Kasumi-1 (cell line): ENCODE measurements at places on chromosomes 12 and 14.
A peak's percentile ranks its signal among the peaks of the same experiment; 100 is the strongest.

DNA sequence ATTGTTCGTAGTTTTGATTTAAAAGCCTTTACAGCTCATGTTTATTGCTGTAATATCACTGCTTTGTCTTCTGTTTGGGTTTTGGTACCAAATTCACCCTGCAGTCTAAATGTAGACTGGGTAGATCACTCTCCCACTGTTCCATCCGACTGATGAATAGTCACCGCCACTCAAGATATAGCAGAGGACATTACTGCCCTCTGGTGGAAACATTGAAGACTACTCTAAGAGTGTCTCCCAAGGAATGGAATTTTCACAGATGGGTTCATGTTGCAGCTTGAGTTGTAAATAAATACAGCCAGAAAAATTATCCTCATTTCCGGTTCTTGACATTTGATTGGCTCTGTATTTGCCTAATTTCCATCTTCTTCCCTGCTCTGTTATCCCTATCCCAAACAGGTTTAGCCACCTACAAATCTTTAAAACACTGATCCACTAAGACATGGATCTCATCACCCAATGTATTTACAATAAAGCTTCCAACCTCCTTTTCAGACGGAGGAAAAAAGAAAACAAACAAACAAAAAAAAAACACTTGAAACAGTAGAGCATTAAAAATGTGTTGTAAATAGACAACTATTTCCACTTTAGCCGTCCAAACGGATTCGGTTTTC lies 198.3 kb upstream of the CPNE8 start:
- peak; percentile 65 for DNase-seq

DNA sequence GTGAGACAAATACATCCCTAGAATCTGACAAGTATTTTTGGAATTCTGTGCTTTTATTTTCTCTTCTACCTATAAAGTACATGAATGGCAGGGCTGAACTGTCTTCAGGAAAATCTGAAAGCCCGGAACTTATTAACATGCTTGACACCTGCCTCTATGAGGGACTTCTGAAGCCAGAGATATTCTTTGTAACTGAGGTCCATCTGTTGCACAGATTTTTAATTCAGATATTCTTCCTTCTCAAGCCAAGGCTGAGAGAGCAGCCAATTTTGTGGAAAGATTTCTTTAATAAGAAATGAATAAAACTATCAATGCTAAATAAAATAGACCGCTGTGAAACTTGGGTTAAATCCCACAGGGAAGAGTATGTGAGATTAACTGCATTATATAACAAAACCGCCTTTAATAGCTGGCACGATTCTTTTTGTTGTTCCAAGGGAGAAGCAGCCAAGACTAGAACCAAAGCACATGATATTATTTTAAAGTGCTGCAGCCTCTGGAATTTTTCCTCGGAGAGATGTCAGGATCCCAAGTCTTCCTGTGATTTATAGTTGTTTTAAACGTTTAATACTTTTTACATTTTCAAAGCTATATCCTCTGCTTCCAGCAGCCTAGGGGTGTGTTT lies 148.9 kb downstream of the CRADD start:
- no peak for DNase-seq

GRCh38 chr12:120515496-120515895 lies 13.5 kb downstream of the COQ5 start:
- DNase-seq: no peak

DNA sequence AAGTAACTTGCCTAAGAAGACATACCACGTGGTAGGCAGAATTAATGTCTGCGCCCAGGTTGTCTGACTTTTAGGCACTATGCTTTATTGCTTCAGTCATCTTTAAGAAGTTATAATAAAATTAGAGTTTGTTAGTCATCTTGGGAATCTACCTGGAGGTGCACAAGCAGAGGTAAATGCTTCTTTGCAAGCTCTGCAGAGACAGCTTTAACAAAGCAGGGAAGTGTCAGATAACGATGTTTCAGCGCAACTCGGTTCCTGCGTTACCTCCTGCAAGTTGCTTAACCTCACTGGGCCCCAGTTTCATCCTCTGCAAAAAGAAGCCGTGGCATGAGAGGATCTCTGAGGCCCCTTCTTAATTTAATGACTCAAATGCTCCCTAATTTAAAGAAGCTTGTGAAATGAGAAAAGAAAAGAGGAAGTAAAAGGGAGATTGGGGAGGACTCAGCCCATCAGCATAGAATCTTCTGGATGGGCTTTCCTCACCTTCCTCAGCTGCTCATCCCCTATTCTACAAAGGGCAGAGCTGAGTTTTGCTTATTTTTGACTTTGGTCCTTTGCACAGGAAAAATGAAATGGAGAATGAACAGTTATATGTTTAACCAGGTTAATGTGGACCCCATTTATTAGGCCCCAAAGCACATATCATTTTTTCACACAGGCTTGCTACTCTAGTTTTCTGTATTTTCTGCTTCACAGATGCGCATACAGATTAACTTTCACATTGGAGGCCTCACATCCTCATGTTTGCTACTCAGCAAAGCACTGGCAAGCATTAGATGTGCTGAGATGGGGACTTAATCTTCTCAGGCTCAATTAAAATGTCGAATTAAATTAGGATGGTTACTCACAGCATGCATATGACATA lies 5.1 kb downstream of the ARHGDIB start:
- DNase-seq: peak; percentile 62

- no peak for DNase-seq
These were observed 6.0 kb downstream of the STAT6 start for GRCh38 chr12:57105011-57105753.

DNA sequence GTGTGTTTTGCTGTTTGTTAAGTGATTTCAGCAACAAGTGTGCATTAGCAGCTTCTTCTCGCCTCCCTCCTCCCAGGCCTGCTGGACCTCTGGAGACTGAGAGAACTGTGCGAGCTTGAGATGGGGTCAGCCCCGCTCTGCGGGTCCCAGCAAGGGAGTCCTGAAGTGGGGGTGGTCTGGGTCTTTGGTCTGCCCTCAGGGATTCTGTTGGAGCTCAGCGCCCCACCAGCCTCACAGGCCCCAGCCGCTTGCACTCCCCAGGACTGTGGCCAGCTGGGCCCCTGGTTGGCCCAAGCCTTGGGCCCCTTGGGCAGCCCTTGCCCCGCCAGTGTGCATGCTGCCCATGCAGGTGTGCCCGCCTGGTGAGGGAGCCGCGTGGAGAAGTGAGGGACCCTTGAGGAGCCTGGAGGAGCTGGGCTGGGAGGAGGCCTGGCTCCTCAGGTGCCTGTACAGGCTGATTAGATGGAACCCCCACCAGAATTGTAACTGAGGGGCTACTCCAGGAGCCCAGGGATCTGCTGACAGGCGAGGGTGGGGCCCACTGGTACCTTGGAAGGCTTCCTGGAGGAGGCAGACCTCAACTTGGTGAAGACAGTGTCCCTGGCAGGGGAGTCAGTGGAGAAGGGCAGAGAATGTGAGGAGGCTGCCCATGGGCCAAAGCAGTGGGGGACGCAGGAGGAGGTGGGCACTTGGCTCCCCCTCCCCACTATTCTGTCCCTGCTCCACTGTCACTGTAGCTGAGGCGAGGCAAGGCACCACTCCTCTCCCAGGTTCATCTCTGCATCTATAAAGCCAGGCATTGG lies 56.7 kb downstream of the BEGAIN start:
- DNase-seq: no peak

GRCh38 chr12:57897286-57897974 lies 43.9 kb upstream of the ATP23 start:
- no peak for DNase-seq

DNA sequence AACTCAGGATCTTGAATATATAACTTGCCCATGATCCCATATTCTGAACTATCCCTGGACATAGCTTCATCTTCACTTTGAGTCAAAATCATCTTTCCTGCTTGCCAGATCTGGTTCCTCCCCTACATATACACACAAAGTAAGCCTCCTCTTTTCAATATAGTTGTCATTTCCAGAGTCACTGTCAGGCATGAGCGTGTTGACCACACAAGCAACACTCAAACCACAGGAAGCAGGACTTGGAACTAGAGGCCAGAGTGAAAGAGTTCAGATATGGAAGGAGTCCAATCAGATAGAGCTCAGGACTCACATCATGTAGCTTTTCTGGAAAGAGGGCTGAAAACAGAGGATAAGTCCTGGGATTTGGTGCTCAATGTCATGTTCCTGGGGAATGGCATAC lies 1140.6 kb downstream of the BCL11B start:
- no peak for DNase-seq

DNA sequence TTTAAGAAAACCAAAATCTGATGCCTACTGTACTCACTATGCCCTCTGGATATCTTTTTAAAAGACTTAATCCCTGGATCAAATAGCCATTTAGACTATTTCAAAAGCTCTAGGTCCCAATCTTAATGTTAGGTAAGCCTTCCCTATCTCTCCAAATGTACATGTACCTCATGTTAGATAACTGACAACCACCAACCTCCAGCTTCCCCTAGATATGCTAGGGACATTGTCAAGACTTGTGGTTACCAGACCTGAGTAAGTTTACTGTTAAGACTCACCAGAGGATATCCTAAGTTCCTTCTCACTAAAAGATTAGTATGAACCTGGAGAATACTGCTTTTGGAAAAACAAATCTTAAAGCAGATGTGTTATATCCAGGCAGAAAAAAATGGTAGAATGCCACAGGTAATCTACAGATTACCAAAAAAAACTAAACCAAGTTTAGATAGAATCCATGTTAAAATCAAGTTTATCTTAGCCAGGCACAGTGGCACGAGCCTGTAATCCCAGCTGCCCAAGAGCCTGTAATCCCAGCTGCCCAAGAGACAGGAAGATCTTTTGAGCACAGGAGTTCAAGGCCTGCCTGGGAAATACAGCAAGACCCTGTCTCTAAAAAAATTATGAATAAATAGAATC lies 9.7 kb downstream of the NAP1L1 start:
- peak; percentile 47 for DNase-seq

GRCh38 chr14:37145395-37145794 lies 27.0 kb downstream of the SLC25A21 start:
- no peak for DNase-seq

GRCh38 chr14:103547455-103547940 lies 15.0 kb downstream of the BAG5 start:
- no peak for DNase-seq

GRCh38 chr14:74702293-74702692 lies 10.6 kb downstream of the AREL1 start:
- no peak for DNase-seq

DNA sequence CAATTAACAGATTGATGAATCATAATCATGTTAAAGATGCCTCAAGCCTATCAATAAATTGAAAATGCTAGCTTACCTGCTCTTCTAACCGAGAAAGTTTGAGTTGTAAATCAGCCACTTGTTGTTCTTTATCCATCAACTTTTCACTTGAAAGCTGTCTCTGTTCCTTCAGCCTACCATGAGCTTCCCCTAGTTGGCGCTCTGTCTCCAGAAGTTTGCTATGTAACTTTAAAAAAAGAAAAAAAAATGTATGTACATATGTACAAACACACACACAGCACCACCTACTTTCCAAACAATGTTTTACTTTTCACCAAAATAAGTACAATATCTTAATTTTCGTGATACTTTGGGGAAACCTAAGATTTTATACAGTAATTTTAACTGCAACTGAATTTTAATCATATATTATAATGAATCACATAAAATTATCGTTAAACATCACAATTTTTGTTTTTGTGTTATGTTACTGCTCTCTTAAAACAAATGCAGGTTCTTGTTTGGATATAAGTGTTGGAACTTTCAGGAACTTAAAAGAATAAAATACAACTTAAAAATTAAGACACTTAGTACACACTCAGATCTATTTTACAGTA lies 101.2 kb downstream of the EEA1 start:
- DNase-seq: peak; percentile 71

- DNase-seq: no peak
These were observed 61.3 kb upstream of the DDHD1 start for GRCh38 chr14:53214384-53214783.

DNA sequence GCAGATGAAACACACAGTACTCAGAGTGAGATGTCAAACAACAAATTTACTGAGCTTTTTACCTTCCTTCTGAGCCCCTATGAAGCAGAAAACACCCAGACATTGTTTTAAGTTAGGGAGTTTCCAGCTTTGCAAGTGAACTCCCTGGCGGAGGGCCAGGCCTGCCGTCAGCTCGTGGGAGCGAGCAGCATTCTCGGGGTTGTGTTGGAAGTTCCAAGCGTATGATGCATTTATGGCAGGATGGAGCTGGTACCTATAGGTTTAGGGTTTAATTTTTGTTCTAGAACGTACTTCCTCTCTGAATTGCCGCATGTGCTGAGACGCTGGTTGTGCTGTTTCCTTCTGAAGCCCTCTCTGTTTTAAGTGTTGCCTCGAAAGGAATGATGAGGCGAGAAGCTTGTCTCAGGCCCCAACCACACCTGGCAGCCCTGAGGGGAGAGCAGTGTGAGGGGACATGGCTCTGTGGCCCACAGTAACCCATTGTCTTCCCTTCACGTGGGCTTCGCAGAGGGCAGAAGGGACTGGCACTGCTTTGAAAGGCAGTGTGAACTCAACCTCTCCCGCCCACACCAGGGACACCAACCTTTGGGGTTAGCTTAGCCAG lies 76.6 kb downstream of the SSPN start:
- no peak for DNase-seq
